ENCODE measurements at places on chromosomes 3 and 15. TPM values are rescaled to one million over a fixed set of nuclear protein-coding genes. Genes with fewer than 3 reads are reported as not detected.

Gene VGLL3
- total RNA-seq = 6.4 TPM

DNA sequence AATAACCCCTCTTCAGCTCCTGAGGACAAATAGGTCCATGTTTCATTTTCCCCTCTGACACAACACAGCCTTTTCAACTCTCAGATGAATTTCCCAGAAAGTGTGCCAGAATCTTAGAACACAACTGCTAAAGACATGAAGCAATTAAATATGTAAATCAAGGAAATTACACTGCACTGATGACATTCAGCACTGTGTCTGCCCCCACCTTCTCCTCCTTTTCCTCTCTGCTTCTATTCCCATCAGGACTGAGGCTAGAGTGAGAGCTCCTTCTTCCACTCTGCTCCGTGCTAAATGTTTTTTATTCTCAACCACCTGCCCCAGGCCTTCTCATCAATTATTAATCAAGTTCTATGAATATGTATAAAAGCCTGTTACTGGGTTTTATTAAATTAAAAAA lies 596.1 kb downstream of the TUSC7 start:
- no peak for DNase-seq

Gene PARP15
- 0.16 TPM for total RNA-seq

DNA sequence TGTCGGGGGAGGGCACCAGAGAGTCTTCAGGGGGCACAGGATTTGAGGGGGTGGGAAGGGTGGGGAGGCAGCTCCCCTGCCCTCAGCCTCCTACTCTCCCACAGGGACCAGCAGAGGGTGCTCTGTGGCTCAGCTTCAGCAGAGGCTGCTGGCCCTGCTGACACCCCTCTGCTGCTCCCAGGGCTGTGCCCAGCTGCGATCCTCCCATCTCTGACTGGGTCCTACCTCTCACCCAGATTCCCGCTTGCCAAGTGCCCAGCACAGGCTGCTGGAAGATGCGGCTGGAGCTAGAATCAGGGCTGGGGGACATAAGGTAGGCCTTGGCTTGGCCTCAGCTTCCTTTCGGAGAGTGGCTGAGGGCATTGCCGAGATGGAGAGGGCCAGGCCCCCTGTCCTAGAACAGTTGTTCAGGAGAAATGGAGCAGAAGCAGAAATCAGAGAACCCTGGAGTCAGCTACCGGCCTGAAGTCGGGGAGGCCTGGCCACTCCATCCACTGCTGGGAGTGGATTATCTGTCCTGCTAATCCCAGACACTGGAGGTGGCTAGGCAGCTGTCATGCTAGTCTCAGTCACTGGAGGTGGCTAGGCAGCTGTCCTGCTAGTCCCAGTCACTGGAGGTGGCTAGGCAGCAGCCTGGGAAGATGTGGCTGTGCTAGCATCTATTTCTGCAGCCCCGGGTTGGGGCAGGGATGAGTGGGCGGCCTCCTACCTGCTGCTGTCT lies 3.9 kb downstream of the GRM2 start:
- no peak for DNase-seq

DNA sequence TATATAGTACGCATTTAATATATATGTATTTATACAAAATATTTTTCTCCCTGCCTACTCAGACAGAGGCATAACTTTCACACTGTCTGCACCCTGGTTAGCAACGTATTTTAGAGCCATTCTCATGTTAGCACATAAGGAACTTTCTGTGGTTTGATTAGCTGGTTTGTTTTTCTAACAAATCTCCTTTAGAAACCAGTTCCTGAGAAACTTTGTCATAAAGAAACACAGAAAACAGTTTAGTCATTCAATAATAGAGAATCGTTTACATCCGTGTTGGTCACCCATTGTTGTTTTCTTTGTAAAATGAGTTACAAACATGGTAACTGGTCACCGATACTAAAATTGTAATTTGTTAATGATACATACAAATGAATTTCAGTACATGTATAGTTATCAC lies 5.9 kb upstream of the NGRN start:
- no peak for DNase-seq

GRCh38 chr3:175432376-175433025 lies 573.4 kb downstream of the NAALADL2 start:
- no peak for DNase-seq
